ENCODE measurements at places on chromosomes 3 and 15. TPM values are rescaled to one million over a fixed set of nuclear protein-coding genes. Genes with fewer than 3 reads are reported as not detected.

GPR62 gene
- 0.33 TPM for total RNA-seq

DNA sequence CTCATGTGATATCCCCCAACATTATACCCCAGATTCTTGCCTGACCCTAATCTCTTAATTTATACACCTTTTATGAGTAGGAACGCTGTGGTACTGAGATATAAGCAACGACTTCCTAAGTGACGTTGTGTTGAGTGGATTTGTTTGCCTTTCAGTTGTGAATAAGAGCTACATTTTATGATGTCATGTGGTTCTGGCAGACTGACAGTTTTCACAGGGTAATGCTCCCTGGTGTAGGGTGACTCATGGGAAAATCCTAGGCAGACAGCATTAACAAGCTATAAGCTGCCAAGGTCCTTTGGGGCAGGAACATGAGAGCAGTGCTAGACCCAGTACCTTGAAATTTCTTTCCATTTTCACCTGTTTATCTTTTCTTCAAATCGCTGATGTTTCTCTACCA is 11.2 kb downstream of the C3orf52 start:
- no peak for DNase-seq

ALPK3 gene
- total RNA-seq = 17.7 TPM

IGSF10 gene
- 0.13 TPM for total RNA-seq

DNA sequence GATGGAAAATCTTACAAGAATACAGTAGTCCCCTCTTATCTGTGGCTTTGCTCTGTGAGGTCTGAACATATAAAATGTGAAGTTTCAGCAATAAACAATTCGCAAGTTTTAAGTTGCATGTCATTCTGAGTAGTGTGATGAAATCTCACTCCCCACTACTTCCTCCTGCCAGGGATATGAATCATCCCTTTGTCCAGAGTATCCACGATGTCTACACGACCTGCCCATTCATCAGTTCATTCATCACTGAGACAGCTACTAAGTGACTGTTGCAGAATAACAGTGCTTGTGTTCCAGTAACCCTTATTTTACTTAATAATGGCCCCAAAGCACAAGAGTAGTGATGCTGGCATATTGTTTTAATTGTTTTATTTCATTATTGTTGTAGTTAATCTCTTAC is 489.2 kb upstream of the UBE2E2 start:
- no peak for DNase-seq

DNA sequence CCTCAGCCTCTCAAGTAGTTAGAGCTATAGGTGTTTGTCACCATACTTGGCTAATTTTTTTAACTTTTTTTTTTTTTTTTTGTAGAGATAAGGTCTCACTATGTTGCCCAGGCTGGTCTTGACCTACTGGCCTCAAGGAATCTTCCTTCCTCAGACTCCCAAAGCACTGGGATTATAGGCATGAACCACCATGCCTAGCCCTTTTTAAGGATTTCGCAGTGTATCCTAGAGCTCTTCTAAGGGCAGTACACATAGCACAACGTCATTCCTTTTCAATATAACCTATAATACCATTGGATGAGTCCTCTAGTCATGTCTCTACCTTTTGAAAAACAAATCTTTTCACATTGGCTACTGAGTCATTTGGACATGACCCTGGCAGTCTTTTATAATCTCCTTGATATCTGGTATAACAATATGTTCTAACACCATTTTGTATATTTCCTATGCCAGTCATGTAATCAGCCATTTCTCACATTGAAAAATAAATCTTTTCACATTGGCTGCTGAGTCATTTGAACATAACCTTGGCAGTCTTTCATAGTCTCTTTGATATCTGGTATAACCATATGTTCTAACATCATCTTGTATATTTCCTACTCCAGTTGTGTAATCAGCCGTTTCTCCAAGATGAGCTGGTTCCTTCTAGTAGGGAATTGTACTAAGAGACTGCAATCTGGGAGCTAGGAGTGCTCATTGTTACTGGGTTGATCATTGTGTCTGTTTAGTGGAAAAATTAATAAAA is 944.7 kb downstream of the MCTP2 start:
- no peak for DNase-seq

FOXL2NB gene
- 0.55 TPM for total RNA-seq

DNA sequence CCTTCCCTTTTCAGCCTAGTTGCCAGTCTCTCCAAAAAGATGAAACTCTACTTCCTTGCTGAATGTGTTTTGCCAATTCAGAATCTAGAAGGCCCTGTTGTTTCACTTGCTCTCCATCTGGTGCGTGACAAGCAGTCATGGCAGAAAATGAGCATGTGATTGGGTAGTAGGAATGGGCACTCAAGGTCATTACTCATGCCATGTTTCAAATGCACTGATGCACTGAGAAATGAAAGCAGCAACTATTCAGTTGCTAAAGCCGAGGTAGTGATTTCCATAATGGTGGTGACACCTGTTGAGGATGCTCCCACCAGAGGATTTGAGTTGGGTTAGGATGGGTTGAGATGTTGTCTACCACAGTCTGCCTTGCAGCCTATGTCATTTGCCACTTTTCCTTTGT is 12.7 kb downstream of the ZBTB38 start:
- DNase-seq = no peak

DNA sequence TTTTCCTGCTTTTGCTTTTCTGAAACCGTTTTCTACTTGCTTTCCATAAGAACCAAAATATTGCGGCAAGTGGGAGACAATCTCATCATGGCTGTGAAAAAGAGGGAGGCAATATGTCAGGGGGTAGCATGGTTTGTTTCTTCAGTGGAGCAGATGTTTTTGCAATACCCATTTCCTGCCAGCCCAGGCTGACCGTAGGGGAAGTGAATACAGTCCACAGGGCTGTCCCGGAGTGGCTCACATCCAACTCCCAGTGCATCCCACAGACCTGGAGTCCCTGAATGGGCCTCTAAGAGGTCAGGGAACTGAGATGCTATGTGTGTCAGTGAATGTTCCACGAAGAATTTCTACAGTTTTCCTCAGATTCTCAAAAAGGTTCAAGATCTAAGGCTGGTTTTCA is 69.6 kb downstream of the EPHB1 start:
- no peak for DNase-seq

DNA sequence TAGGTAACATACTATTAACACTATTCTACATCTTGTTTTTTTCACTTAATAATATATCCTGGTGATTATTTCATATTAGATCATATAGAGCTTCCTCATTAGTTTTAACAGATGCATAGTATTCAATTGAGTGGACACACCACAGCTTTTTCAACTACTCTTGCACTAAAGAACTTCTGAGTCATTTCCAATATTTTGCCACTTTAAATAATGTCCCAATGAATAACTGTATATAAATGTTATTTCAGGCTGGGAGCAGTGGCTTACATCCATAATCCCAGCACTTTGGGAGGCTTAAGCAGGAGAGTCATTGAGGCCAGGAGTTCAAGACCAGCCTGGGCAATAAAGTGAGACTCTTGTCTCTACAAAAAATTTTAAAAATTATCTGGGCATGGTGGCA is 26.9 kb downstream of the MAP1A start:
- DNase-seq = no peak

DNA sequence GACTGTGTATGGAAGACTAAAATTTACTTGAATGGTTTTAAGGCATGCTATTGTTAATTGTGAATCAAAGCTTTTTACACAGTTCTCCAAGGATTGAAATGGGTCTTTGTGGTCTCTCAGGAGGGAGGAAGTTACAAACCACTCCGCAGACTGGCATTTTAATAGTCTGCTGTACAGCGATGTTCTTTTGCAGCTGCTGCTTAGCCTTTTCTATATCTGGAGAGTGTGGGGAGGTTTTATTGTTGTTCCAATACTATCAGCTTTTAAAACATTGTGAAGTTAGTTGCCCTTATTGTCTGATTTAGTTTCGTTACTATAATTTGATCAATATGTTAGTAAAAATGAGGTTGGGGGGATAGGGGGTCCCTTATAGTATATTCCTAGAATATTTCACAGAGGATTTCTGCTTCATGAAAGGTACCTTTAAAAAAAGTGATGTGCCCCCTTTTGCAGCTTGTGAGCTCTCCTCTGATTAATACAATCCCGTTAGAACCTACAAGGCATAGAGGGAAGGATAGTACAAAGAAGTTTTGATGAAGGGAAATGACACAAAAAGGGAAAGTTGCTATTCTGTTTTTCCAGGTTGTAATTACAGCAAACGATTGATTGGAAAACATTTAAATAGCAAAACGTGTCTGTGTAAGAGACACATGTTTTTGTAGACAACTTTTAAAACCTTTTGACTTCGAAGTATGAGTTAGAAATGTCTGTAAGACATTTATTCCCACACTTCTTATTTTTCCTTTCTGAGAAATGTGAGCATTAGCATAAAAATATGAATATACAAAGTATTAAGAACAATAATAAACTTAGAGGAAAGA is 158.3 kb upstream of the CGNL1 start:
- no peak for DNase-seq

CACNA1D gene
- total RNA-seq = 1.9 TPM

C2CD4A gene
- total RNA-seq = not detected

LRRIQ4 gene
- total RNA-seq = 0.26 TPM

GRCh38 chr15:33068007-33068481 is 126.5 kb downstream of the FMN1 start:
- peak; percentile 76 for DNase-seq

CFAP20DC gene
- 4.5 TPM for total RNA-seq

DNA sequence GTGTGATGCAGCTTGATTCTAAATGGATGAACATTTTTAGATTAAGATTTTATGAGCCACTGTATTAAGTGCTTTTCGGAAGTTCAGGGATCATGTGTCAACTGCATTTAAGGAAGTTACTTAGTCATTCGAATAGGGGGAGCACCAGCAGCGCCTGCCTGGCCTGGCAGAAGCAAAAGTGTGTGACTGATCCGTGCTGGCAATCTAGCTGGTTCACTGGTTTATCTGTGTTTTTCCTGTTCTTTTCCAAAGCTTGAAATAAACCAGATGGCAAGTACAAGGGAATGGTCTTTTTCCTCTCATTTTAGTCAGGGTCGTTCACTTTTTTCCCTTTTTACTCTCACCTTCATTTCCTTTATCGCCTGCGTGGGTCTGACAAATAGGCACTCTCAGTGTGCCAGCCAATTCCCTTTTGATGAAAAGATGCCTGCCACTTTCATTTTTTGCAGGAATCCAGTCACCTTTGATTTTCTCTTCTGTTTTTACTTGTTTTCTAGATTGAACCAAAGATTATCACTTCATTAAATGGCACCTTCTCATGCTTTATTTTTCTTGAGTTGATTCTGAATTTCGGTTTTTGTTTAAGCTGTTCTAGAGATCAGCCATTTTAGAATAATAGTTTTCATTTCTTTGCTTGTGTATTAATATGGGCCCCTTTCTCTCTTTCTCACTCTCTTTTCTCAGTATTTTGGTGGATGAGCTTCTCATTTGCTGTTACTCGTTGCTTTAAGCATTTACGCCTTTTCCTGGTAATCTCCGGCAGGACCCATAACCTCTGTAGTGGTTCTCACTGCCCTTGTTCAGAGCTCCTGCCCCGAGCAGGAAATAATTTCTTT is 2.8 kb downstream of the ABHD2 start:
- no peak for DNase-seq

- DNase-seq = no peak
Observed at GRCh38 chr3:14770591-14770990, 48.2 kb upstream of the FGD5 start.

Measured in H9 (cell line).